ENCODE measurements at places on chromosomes 16 and 17.

GRCh38 chr16:84228256-84228838 is 11.5 kb downstream of the KCNG4 start:
- DNase-seq = peak; percentile 4

GRCh38 chr17:48416971-48417370 is 13.0 kb downstream of the SKAP1 start:
- no peak for DNase-seq

DNA sequence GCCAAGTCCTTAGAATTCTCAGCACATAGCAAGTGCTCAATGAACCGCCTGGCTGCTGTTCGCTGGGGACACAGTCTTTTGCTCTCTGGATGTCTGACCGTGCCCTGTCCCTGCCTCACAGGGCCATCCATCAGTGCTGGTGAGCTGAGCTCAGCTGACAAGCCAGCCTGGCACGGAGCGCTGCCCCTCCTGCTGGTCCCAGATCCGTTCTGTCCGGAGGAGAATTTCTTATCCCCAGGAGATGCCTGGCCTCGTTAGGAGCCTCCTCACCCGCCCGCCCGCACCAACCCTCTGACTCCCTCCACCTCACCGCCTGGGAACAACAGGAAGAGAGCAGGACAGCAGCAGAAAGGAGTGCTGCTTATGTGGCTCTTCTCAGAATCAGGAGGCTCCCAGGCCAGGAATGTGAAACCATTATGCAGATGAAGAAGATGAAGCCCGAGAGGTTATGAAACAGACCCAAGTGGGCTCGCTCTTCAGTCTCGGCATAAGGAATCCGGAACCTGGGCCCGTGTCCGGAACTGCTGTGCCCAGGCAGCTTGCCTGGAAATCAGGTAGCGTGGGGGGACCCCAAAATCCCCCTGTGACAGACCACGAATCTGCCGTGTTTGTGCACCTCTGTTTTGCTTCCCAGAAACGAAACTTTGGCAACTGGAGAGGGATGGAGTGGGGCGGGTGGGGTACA is 28.8 kb upstream of the RMI2 start:
- DNase-seq = no peak

DNA sequence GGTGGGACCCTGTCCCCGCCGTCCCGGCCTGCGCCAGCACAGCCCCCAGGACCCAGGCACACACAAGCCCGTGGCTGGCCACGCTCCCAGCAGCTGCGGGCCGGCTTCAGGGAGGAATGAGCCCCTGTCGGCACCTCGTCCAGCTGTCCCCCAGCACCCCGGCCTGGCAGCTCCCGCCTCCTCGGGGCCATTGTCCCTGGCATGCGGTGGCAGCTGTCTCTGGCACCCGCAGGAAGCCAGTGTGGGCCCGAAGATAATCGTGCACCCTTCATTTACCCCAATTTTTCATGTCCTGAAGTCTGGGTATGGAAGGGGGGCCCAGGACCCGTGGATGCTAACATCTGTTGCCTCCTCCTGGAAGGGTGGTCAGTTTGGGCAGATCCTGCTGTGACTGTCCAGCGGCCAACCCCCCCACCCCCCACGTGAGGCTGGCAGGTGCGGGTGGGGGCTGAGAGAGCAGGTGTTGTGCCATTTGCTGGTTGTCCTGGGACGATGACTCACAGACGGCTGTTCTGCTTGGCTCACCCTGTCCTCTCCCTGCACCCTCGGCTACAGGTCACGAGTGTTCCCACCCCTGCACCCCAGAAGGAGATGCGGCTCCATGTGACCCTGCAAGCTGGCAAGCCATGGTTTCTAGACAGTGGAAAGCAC is 4.0 kb upstream of the LMF1 start:
- no peak for DNase-seq

GRCh38 chr16:1942047-1942809 is 771 bp downstream of the MSRB1 start:
- no peak for DNase-seq

- DNase-seq = no peak
Observed at GRCh38 chr17:15946611-15947120, 1.7 kb downstream of the ADORA2B start.

DNA sequence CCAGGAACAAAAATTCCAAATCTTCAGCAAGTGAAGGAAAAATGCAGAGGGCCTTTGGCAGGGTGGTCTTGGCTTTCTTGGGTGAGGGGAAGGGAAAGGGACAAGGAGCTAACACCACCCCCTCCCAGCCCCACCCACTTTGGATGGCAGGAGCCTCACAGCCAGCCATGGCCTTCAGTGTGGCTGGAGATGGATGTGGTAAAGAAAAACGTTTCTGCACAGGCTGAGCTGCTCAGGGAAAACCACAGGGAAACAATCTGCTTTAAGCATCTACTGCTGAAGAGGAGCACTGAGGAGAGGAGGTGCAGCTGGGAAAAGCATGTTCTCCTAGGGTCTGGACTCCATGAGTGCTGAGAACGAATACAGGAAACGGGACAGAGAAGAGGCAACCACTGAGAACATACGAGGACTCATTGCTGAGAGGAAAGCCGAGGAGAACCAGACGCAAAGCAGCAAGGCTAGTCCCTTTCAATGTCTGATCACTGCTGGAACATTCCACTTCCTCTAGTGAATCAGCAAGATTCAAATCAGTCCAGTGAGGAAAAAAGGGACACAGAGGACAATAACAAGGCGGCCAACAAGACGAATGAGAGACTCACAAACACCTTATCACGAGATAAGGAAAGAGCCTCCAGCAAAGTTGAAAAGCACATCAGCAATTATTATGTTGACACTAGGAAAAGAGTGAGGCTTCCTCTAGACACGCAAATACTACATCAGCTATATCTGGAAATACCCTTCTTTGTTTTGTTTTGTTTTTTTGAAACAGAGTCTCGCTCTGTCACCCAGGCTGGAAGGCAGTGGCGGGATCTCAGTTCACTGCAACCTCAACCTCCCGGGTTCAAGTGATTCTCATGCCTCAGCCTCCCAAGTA is 41.7 kb downstream of the ZZEF1 start:
- DNase-seq = no peak

DNA sequence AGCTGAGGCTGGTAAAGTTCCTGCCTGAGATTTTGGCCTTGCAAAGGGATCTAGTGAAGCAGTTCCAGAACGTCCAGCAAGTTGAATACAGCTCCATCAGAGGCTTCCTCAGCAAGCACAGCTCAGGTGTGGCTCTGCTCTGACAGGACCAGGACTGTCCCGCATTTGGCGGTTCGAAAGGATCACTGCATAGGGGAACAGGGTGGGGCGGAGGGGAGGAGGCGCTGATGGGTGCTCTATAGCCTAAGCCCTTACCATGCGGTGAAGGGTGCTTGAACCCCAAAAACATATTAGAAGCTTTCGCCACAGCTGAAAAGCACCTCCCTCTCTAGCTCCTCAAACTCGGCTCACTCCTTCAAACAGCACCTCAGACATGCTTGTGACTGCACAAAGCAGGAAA is 29.9 kb upstream of the ENDOV start:
- no peak for DNase-seq

DNA sequence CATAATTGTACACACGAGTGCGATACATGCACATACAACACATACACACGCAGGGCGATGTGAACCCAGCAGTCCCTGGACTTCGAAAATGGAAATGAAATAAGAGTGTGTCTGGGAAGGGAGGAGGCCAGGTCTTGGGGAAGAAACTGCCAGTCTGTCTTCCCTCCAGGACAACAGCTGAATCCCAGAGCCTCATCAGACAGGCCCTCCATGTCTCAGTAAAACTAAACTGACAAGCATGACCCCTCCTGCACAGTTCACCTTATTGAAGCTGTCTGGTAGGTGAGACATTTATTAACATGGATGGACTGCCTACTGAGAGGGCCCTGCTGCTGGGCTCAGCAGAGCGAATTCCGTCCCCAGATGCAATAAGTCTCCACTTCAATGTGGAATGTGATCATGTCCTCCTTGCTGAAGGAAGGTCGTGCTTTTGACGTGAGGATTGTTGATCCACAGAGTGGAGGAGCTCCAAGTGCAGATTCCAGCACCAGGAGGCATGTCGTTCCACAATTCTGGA is 117.4 kb downstream of the SOX9 start:
- no peak for DNase-seq

DNA sequence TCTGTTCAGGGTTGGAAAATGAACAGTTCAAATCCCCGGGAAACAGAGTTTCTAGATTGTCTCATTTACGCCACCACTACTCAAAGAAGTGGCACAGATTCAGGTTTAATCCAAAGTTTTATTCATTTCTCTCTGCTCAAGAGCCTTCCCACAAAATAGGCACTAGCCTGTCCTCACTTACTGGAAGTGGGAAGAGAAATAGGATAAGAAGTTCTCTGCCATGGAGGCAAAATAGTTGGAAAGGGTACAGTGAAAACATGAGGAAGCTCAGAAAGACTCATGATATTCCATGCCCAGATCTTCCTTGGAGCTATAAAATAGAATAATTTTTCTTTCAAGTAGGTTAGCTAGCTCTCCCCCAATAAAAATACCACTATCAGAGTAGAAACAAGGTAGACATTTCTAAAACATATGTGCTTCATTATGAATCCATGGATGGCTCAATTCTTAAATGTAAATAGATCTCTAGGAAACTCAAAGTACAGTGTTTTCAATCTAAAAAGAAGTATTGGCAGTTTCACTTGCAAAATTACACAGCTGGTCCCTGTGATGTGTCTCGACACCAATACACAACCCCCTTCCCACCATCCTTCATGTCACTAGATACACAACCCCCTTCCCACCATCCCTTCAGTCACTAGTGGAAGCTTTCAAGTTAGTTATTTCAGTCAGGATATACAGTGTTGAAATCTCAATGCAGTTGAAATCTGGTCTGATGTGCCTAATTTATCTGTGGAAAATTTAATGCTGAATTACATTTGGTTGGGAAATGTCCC is 125.8 kb downstream of the TRIM37 start:
- no peak for DNase-seq

GRCh38 chr17:28151001-28151400 is 108.5 kb downstream of the NLK start:
- no peak for DNase-seq

- no peak for DNase-seq
Observed at GRCh38 chr17:36869856-36870719, 67.2 kb upstream of the LHX1 start.

GRCh38 chr17:42270596-42270995 is 5.6 kb downstream of the STAT5B start:
- DNase-seq = peak; percentile 27

DNA sequence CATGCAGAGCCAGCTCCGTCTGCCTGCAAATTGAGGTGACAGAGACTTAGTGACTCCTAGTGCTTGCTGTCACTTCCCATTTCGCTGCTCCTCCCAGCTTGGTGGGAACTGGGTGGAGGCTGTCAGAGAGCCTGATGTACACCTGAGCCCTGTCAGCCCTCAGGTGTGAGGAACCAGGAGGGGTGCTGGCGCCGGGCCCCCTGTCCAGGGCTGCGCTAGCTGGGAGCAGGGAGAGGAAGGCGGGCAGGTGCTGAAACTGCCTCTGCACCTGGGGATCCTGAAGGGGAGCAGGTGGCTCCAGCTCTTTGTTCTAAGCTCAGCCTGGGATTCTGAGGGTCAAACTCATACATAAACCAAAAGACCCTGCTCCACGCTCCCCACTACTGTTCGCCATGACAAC is 10.8 kb upstream of the WSCD1 start:
- no peak for DNase-seq

DNA sequence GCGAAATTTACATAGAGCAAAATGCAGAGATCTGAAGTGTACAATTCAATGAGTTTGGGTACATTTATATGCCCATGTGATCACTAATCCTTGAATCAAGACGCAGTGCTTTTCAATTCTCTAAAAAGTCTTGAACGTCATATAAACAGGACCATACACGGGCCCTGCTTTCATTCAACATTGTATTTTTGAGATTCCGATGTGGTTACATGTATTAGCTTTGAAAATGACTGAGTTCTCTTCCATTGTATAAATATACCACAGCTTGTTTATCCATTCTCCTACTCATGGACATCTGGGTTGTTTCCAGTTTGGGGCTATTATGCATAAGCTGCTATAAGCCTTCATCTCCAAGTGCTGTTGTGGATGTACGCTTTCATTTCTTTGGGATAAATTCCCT is 45.5 kb downstream of the ZCCHC14 start:
- DNase-seq = no peak
